Spinal cord (tissue), 10 donors: ENCODE measurements at places on chromosomes 6 and 20. TPM values are rescaled to one million over a fixed set of nuclear protein-coding genes. Genes with fewer than 3 reads are reported as not detected.

GRCh38 chr20:64082820-64083377 is 1.3 kb downstream of the LKAAEAR1 start:
- H3K4me1 ChIP-seq: peaks cover 63% of the 10 kb centered on the region
- DNase-seq: no peak
- H3K4me3 ChIP-seq: no peak overlapping the region
- peaks cover 12% of the 10 kb centered on the region for H3K27me3 ChIP-seq

GRCh38 chr6:100257793-100258395 is 206.8 kb downstream of the SIM1 start:
- no peak overlapping the region for H3K4me3 ChIP-seq
- H3K27me3 ChIP-seq: no peaks in the 10 kb centered on the region
- no peak overlapping the region for H3K27ac ChIP-seq
- no peaks in the 10 kb centered on the region for H3K36me3 ChIP-seq

Gene RNF182
- 11.6 TPM for total RNA-seq

Gene MYLK2
- total RNA-seq: 0.79 TPM

DNA sequence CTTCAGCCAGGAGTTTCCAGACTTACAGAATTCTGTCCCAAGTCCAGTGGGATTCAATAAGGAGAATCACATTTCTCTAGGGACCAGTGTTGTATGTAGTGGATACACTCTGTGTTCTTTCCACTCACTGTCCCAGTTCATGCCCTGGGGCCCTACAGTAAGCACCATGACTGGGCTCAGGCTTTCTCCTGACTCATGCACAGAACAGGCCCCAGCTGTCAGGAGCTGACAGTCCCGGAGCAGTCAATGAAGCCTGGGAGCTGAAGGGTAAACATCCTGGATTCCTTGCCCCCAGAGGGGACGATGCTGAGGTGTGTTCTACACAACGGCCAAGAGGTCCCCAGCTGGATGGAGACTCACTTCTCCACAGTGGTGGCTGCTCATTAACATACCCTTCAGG is 40.2 kb upstream of the LRFN2 start:
- no peaks in the 10 kb centered on the region for H3K27me3 ChIP-seq
- peaks cover 10% of the 10 kb centered on the region for H3K4me1 ChIP-seq
- DNase-seq: no peak
- H3K27ac ChIP-seq: no peak overlapping the region
- no peak overlapping the region for H3K4me3 ChIP-seq
- H3K36me3 ChIP-seq: no peaks in the 10 kb centered on the region
